ENCODE measurements at places on chromosomes 13 and 19.

DNA sequence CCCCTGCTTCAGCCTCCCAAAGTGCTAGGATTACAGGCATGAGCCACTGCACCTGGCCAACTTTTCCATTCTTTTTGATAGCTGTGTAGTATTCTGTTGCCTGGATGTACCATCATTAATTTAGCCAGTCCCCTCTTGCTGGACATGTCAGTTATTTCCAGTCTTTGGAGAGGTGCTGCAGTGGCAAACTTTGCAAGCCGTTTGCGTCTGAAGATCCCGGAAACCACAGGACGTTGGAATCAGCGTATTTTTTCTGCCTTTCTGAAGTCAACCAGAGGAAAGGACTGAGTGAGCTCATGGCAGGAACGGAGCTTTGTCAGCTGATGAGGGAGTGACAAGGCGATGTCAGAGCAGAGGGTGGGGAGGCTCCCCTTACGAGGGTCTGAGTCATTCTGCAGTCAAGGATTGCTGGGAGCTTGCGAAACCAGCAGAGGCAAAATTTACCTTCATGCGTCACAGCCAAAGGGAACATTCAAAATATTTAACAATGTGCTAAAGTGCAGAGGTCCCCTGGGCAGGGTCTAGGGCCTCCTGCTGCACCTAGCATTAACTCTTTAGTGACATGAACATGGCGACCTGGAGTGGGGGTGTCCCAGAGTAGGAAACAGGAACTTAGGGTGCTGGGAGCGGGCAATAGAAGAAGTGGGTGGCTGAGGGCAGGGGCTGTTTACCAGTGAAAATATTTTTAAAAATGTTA, 5.6 kb downstream of the C5AR1 start:
- peak; percentile 61 for DNase-seq

- DNase-seq: no peak
Observed at GRCh38 chr13:21730186-21730880, 59.5 kb downstream of the FGF9 start.

DNA sequence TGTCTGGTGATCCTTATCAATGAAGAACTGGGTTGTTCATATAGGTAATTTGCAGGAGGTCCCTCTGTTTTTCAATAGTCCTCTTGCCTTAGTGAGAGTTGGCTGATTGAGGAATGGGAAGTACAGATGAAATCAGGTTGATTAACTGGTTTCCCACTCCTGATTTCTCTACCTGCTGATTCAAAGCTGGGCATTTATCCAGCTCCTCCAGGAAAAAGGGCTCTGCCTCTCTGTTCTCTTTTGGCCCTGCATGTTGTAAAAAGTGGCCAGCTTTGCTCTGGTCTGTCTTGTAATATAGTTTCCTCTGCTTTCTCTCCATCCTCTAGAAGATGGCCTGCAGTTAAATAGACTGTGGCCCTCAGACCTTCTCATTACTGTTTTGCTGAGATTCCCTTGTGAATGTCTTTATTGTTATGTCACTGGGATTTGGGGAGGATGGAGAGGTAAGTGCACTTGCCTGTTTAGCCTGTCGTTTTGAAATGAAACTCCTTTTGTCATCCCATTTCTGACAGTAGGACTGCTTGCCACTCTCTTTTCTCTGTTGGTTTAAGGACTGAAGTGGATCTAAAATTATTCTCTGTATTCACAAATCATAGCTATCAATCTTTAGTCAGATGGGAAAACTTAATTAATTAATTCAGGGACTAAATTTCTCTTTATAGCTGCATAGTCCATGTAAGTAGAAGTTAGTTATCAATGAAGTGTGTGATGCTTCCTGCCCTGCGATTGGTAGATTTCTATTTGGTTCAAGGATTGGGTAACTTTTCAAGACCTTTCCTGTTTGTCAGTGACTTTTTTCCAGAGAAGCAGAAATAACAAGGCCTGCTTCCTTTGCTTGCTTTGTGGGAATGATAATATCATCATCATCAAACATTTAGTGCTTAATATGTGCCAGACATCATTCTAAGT, 28.5 kb downstream of the GARRE1 start:
- no peak for DNase-seq

- no peak for DNase-seq
Observed at GRCh38 chr13:44844786-44845185, 144.5 kb downstream of the NUFIP1 start.

- no peak for DNase-seq
Observed at GRCh38 chr13:105740739-105741138, 794.7 kb downstream of the EFNB2 start.

DNA sequence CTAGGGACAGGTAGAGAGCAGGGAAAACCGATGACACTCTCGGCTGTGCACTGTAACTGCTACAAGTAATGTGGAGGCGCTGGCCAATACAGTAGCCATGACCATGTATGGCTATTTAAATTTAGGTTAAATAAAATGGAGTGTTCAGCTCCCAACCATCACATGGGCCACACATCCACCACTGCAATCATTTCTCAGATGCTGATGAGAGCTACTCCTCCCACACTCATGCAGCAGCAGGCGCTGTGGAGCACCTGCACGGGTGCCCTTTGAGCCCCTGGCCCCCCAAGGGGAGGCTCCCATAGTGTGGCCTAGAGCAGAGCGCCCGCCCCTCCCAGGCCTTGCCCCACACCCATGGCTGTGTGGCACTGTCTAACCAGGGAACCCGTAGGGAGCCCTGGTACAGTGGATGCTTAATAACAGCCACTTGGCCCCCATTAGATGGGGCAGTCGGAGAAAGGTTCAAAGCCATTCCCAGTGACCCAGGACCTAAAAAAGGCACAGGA, 6.0 kb downstream of the ACP4 start:
- DNase-seq: no peak

DNA sequence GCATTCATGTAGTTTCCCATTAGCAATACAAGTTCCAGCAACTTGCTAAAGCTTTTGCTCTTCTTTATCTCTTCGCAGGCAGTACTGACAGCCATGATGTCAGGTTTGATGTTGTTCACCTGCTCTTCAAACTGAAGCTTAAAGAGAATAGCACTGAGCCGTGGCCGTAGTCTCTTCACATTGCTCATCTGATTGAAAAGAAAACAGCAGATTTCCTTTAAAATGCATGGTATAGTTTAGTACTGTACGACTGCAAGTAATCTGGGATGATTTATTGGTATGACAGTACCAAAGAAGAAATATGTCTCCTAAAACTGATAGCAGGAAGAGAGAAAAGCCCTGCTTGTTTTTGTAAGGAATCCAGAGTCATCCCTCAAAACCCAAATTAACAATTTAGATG, 284.4 kb downstream of the DIAPH3 start:
- DNase-seq: no peak

DNA sequence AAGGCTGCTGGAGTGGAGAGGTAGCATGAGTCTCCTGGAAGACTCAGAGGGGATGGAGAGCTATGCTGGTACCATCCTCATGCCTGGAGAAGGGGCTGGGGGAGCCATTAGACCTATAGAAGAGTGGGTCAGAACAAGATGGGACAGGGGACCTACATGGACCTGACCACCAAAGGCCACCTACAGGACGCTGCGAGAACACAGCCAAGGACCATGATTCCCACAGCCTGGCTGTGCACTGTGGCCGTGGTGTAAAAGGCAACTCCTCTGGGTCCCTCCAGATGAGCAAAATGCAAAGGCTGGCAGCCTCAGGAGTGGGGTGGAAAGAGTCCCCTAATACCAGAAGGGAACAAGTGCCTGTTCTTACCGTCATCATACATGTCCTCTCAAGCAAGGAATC, 216.2 kb downstream of the SLC7A1 start:
- no peak for DNase-seq

DNA sequence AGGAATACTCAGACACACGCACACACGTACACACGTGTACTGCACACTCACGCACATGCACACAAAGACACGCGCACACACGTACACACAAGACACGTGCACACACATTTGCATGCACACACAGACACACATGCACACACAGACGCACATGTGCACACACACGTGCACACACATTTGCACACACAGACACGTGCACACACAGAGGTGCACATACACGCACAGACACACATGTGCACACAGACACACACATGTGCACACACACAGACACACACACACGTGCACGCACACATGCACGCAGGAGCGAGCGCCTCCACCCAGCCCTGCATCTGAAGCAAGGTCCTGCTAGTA, 81.1 kb downstream of the GADD45B start:
- no peak for DNase-seq

- DNase-seq: no peak
Observed at GRCh38 chr13:26280295-26280694, 26.4 kb downstream of the CDK8 start.

- DNase-seq: no peak
Observed at GRCh38 chr19:51541458-51542357, 10.2 kb upstream of the SIGLEC6 start.

DNA sequence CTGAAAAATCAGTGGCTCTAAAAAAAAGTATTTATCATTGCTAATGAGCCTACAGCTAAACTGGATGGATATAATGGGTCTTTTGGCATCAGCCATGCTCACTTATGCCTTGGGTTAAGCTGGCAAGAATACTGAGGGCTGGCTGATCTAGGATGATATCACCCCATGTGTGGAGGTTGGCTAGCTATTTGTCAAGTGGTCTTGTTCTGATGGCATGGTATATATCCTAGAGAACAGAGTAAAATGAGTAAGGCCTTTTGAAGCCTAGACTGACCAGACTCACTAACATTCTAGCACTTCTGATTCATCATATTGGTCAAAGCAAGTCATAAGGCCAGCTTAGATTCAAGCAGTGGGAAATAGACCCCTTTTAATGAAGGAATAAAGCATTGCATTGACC, 383.0 kb downstream of the SLITRK1 start:
- no peak for DNase-seq

- no peak for DNase-seq
Observed at GRCh38 chr13:42137856-42138537, 89.5 kb downstream of the DGKH start.

DNA sequence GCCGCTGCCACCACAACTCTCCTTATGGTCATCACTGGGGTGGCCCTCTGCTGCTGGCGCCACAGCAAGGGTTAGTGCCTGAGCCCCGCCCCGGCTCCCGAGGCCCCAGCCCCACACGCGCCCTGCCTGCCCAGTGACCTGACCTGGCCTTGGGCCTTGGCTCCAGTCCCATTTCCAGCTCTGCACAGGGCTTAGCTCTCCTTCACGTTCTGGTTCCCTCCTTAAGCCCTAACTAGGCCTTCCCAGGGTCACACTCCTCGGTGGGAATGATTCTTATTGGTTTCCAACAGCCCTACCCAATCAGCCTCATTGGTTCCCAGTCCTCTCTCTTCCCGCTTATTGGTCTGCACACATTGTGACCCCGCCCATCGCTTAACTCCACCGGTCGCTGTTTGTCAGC, 5.8 kb downstream of the KIRREL2 start:
- DNase-seq: no peak

DNA sequence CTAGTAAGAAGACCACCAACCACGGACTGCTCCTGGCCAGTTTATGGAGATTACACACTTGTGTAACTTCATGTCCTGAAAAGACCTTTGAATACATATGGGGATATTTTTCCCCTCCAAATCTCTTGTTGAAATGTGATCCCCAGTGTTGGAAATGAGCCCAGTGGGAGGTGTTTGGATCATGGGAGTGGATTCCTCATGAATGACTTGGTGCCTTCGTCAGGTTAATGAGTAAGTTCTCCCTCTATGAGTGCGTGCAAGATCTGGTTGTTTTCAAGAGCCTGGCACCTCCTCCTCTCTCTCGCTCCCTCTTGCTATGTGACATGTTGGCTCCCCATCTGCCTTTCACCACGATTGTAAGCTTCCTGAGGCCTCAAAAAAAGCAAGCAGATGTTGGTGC, 769.0 kb upstream of the SLITRK1 start:
- no peak for DNase-seq

DNA sequence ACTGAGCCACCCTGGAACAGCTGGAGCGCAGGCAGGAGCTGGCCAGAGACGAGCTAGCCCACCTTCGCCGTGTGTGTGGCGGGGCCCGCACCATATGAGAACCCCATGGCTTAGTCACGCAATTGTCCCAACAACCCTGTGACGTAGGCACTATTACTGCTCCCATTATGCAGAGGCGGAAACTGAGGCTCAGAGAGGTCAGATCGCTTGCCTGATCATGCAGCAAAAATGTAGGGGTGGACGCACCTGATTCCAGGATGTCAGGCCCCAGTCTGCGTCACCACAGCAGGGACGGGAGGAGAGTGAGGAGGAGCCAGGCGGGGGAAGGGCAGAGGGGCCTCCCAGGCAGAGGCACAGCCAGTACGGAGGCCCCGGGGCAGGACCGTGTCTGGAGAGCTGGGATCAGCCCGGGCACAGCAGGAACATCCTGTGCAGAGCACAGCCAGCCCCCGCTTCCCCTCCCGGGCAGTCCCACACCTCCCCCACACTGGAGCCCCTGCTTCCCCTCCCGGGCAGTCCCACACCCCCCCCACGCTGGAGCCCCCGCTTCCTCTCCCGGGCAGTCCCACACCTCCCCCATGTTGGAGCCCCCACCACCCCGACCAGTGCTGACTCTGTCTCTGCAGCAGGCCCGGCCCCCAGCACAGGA, 16.7 kb downstream of the PIP5K1C start:
- no peak for DNase-seq

- no peak for DNase-seq
Observed at GRCh38 chr13:98372876-98373275, 195.8 kb upstream of the RNF113B start.

- DNase-seq: no peak
Observed at GRCh38 chr13:25743421-25743820, 308.4 kb downstream of the SHISA2 start.

DNA sequence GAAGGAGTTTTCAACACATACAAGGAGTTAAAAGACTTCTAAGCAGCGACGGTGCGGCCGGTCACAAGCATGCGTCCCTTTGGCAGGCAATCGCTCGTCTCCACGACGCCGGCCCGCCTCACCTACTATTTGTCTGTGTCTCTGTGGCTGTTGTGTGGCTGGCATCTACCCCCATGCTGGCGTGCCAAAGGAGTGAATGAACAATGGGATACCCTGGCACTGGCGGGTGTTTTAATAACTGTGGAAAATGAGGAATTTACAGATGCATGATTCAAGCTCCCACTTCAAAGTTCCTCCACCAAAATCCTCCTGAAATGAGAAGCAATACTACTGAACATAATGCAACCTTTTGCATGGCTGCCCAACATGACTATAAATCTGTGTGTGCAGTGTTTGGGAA, 176.6 kb downstream of the KLF5 start:
- DNase-seq: no peak

- no peak for DNase-seq
Observed at GRCh38 chr19:16330368-16330801, 5.8 kb downstream of the KLF2 start.

DNA sequence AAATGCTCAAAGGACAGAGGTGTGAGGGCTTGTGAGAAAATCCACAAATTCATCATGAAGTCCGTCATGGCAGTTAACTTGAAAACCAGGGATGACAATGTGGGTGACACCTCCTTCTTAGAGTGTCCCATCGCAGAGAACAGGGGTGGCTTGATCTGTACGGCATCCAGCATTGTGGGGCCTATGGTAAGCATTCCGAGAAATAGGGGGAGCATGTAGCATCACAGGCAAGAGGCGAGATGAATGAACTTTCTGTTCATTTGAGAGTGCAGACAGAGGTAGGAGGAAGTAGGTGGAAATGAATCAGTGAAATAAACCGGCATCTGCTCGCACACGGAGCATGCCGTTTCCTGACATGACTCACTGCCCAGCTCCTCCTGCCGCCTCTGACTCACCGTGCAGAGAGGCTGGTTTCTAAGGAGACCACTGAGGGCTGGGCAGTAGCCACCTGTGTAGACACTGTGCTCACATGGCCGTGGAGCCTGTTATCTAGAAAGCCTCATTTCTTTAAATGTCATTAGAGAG, 339.0 kb downstream of the RFC3 start:
- peak; percentile 2 for DNase-seq

GRCh38 chr13:104694397-104694796, 1628.2 kb upstream of the SLC10A2 start:
- no peak for DNase-seq

GRCh38 chr13:99990126-99990977, 8.8 kb downstream of the ZIC2 start:
- DNase-seq: no peak

- DNase-seq: peak; percentile 97
Observed at GRCh38 chr19:48872182-48872883, at the start of gene PPP1R15A. PPP1R15A (plus strand) TSS chr19:48872421; CDS start chr19:48873234, 813 bp downstream.
